Vagina (tissue), 2 donors: ENCODE measurements at places on chromosomes 4 and X. TPM values are rescaled to one million over a fixed set of nuclear protein-coding genes. Genes with fewer than 3 reads are reported as not detected.

DNA sequence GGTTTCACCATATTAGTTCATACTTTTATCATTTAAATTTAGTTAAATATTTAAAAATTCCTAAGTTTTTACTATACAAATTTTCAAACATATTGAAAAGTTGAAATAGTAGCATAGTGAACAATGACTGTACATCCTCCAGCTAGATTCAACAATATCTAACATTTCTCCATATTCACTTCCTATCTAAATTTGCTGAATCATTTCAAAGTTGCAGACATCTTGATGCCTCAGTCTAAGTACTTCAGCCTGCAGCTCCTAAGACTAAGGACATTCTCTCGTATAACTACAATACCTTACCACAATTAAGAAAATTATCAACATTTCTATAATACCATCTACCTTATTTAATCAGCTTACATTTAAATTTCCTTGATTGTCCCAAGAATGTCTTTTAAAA is 132.7 kb downstream of the TMEM164 start:
- no peak overlapping the region for H3K4me3 ChIP-seq
- no peak for DNase-seq
- no peak overlapping the region for H3K27ac ChIP-seq

GRCh38 chr4:1841201-1841886 is 14.6 kb downstream of the LETM1 start:
- peaks cover 78% of the 10 kb centered on the region for H3K36me3 ChIP-seq
- no peaks in the 10 kb centered on the region for H3K4me1 ChIP-seq
- no peak for DNase-seq
- H3K4me3 ChIP-seq: no peak overlapping the region
- no peaks in the 10 kb centered on the region for H3K27me3 ChIP-seq
- no peak overlapping the region for H3K27ac ChIP-seq

- H3K36me3 ChIP-seq: no peaks in the 10 kb centered on the region
- no peak for DNase-seq
- no peak overlapping the region for H3K27ac ChIP-seq
- H3K4me1 ChIP-seq: peaks cover 29% of the 10 kb centered on the region
- no peaks in the 10 kb centered on the region for H3K27me3 ChIP-seq
Observed at GRCh38 chr4:86977621-86978184, 42.9 kb downstream of the AFF1 start.

The AKAP4 gene
- not detected for total RNA-seq

DNA sequence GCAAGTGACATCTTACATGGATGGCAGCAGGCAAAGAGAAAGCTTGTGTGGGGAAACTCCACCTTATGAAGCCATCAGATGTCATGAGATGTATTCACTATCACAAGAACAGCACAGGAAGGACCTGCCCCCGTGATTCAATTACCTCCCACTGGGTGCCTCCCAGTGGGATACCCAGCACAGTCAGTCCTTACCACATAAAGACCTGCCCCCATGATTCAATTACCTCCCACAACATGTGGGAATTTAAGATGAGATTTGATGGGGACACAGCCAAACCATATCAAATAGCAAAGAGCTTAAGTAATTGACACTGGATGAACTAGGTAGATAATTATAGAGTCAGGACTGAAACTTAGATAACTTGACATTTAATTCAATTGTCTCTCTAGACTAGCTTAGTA is 85.6 kb downstream of the SLIT2 start:
- H3K4me1 ChIP-seq: no peaks in the 10 kb centered on the region
- no peak overlapping the region for H3K27ac ChIP-seq
- no peak overlapping the region for H3K4me3 ChIP-seq
- no peaks in the 10 kb centered on the region for H3K36me3 ChIP-seq
- DNase-seq: no peak
- no peaks in the 10 kb centered on the region for H3K27me3 ChIP-seq

- H3K4me3 ChIP-seq: no peak overlapping the region
- H3K4me1 ChIP-seq: peaks cover 7% of the 10 kb centered on the region
- no peak overlapping the region for H3K27ac ChIP-seq
- DNase-seq: no peak
- no peaks in the 10 kb centered on the region for H3K36me3 ChIP-seq
Observed at GRCh38 chr4:118867311-118868067, 21.2 kb upstream of the SYNPO2 start.

The SERTM2 gene
- 28.2 TPM for total RNA-seq

DNA sequence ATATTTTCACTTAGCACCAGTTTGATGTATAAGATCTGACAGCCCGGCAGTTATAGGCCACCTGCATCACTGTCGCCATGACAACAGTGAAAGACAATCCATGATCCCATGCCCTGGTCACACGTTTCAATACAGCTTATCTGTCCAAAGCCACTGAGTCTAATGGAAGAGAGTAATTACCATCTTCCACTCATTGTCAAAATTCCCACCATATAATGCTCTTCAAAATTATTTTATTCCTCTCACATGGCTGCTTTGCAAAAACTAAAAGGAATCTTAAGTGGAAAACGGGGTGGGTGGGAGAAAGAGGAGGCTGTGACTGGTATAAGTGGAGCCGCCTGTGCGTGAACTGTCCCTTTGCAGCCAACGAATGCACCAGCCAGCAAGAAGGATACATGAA is 44.2 kb downstream of the MAML3 start:
- no peak overlapping the region for H3K4me3 ChIP-seq
- DNase-seq: no peak
- H3K27me3 ChIP-seq: no peaks in the 10 kb centered on the region
- no peak overlapping the region for H3K27ac ChIP-seq
- H3K36me3 ChIP-seq: no peaks in the 10 kb centered on the region

DNA sequence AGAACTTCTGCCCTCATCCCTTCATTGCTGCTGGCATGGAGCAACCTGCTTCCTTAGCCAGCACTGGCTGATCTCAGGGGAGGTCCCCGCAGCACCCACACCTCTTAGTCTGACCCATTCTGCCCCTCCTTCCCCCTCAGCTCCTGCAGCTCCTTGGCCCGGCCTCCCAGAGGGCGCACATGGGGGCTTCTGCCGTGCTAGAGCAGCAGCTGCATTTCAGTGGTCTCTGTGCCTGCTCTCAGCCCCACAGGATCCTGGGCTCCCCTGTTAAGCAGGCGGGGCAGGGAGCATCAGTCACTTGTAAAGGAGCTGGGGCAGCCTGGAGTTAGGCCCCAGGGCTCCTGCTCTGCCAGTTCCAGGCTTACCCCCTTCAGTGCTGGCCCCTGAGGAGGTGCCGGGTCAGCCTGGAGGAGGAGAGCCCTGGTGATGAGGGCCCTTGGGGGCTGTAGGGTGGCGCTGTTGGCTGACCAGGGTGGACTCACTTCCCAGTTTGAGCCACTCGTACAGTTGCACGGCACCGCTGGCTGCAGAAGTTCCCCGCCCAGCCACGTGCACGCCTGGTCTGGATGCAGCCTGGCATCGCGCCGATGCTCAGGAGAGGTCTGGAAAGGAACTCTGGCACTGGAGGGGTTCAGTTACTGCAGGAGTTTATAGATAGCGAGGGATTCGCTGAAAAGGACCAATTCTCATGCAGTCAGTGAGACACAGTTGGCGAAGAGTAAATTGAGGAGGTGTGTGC is 85.1 kb upstream of the PSAPL1 start:
- no peak for DNase-seq
- no peak overlapping the region for H3K4me3 ChIP-seq
- no peaks in the 10 kb centered on the region for H3K27me3 ChIP-seq
- no peaks in the 10 kb centered on the region for H3K36me3 ChIP-seq
- no peaks in the 10 kb centered on the region for H3K4me1 ChIP-seq

DNA sequence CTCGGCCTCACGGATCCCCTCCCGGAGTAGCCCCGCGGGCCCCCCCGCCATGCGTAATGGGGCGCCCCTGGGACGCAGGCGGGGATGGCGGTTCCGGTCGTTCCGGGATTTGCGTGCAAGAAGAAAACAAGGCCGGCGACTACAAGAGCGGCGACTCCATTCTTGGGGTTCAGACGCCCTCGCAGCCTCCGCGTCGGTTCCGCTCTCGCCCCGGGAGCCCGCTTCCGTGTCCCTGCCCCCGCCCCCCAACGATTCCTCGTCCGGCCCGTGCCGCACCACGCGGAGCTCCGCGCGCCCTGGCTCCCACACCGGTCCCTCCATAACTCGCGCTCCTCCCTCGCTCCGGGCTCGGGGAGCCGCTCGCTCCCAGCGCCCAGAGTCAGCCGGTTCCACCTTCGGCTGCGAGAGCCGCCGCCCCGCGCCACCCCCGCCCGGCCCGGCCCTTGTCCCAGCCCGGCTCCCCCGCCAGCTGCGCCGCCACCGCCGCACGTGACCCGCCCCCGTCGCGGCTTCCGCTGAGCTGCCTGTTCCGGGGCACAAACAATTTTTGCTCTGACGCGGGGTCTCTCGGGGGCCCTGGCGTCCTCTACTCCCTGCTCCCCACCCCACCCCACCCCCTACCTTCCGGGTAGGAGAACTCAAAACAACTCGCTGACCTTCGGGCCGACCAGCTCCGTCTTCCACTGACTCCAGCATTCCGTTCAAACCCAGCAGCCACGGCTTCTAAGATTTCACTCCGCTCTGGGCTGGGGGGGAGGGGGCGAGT is 78.8 kb upstream of the BCOR start:
- H3K4me3 ChIP-seq: peak overlapping the region; percentile 54
- no peaks in the 10 kb centered on the region for H3K27me3 ChIP-seq

The PLP1 gene
- 8.8 TPM for total RNA-seq

The GSX2 gene
- not detected for total RNA-seq

The TRIM60 gene
- total RNA-seq: not detected

DNA sequence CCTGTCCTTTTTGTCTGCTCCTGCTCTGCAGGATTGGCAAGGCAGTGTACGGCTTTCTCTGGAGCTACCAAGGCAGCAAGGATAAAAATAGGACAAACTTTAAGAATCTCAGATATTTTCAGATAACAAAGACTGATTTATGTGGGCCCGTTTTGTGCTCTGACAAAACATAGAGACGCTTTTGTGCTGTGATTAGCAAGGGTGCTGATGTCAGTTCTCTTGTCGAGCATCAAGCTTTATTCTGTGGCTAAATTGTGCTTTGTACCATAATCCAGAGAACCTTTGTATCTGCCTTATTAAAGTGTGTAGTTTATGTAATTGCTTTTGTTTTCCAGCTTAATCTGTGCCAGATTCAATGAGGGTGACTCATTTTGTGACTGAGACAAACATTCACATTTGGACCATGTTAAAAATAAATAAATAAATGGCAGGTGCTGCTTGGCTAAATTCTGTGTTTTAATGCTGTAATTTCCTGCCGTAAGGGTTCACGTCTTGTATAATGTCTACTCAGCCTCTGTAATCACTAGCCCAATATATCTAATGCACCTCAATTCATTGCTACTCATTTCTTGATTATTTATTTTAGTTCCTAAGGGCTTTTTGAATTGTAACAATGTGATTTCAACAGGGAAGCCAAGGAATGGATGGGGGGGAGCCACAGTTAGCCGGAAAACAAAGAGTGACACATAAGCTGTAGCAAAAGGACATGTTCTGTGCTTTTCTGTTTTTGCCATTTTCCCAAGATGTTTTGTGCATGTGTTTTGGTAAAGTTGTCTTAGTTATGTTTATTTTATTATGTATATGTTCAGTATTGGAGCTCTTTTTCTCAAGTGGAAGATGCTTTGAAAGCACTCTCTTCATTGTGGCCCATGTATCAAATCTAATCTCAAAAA is 75.1 kb downstream of the GAB1 start:
- H3K27ac ChIP-seq: peak overlapping the region; percentile 7
- H3K27me3 ChIP-seq: no peaks in the 10 kb centered on the region
- H3K4me3 ChIP-seq: no peak overlapping the region
- peaks cover 38% of the 10 kb centered on the region for H3K4me1 ChIP-seq
